ENCODE measurements at places on chromosomes 7 and 10.

- no peak for DNase-seq
These were observed 38.5 kb downstream of the MCU start for GRCh38 chr10:72730479-72730878.

DNA sequence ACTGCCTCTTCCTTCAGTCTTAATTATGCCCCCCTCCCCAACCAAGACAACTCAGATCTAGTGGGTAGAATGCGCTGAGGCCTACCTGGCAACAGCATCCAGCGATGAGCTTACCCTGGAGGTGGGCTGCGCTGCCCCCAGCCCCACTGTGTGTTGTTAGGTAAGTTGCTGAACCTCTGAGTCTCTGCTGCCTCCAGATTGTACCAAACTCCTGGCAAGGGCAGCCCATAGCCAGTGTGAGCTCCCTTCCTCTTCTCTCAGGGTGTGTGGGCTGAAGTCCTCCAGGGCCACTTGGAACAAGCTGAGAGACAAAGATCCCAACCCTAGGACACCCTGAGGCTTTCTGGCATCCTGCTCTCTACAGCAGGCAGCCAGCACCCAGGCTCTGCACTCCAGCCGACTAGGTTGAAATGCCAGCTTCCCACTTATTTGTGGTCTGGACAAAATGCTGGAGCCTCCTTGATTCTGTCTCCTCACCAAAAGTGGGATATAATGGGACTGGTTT lies 135.3 kb downstream of the ARHGAP22 start:
- DNase-seq = no peak

DNA sequence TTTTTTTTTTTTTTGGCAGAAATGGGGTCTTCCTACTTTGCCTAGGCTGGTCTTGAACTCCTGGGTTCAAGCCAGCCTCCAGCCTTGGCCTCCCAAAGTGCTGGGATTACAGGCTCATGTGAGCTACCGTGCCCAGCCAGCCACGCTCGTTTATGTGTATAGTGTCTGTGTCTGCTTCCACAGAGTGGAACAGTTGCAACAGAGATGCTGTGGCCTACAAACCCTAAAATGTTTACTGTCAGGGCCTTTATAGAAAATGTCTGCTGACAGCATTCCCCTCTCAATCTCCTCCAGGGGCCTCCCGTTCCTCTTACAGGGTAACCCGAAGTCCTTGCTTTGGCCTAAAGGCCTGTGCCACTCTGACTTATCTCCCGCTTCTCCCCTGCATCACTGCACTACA lies 87.6 kb upstream of the LEP start:
- no peak for DNase-seq

DNA sequence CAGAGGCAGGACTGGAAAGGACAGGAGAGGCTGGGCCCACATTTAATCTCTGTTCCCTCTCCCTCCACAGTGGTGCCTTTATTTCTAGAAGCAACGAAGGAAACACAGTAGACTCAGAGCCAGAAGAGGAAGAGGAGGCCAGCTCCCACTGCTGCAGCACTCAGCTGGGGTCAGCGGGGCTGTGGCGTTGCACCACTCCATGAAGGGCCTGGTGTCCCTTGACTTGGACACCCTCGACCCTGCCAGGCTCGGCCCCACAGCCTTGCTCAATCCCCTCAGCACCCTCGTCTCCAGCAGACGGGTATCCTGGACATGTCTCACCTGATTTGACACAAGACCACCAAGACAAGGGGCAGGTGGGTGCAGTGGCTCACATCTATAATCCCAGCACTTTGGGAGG lies 38.8 kb downstream of the PRKAG2 start:
- DNase-seq = no peak

- DNase-seq = no peak
These were observed 369 bp upstream of the SCIN start for GRCh38 chr7:12570168-12570533.

DNA sequence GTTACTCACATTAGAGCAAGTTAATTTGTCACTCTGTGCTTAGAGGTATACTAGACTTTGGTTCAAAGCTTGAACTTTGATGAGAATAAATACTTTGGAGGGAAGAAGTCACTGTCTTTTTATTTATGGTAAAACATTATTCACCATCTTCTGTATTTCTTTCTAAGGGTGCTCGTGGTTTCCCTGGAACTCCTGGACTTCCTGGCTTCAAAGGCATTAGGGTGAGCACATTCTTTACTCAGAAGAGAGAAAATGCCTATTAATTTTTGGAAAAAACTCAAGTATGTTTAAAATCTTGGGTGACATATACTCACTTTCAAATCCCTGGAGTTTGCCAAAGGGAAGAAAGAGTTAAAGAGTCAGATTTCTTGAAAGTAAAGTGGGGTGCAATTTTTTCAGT lies 10.8 kb downstream of the COL1A2 start:
- DNase-seq = no peak

DNA sequence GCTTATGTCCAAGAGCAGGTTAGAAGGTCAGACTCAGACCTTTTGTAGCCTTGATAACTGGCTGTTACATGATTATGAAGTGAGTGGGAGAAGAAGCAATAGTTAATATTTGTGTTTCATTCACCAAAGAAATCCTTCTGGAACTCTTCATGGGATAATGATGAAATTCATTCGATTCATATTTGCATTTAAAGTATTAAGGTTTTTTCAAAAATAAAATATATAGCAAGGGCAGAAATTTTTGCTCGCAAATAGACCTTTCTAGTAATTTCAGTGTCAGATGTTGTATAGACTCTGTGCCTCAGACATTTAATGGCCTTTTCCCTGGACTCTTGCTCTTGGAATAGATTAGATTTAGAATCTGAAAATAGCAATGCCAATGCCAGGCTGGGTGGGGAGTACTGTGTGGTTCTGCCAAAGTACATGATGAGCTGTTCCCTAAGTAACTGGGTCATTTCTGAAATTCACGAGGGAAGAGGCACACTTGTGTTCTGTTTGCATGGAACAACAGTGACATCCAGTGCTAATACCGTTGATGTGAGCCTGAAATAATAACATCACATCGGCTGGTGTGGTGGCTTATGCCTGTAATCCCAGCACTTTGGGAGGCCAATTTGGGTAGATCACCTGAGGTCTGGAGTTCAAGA lies 119.2 kb downstream of the MBL2 start:
- no peak for DNase-seq

Data from glomerular endothelial cell (primary cell).